GM23248 (cell line): ENCODE measurements at places on chromosomes 4 and X.

DNA sequence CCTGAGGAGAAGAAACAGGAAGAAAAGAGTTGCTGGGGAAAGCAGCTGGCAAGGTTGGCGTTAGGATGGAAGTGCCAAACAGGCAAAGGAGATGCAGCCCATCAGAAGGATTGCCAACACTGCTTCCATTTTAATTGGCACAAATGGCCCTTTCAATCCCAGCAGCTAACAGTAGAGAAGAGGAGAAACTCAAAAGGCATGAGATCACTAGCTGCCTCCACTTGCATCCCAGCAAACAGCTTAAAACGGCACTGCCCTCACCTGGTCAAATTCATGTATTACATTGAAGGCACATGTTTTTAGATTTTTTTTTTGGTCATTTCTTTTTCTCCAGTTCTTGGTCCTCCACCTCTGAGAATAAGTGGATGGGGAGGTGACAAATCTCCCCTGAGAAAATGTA, 14.9 kb upstream of the LOC101059915 start:
- peak; percentile 67 for DNase-seq

DNA sequence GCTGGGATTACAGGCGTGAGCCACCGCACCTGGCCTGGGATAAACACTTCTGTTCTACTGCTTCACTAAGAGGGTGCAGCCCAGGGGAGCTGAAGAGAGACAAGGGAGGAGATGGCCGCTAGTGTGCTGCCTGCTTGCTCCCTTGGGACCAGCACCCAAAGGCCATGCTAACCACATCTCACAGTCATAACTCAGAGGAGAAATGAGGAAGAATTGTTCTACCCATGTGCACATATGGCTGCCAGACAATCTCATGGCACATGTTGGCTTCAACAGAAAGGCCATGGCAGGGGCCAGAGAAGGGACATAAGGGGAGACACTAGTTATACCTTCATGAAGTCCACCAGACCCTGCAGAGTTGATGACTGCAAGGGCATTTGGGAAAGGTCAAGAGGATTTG, 22.4 kb downstream of the CLDN22 start:
- DNase-seq = no peak

GRCh38 chrX:45527834-45528233, 327.2 kb upstream of the DIPK2B start:
- DNase-seq = peak; percentile 59

DNA sequence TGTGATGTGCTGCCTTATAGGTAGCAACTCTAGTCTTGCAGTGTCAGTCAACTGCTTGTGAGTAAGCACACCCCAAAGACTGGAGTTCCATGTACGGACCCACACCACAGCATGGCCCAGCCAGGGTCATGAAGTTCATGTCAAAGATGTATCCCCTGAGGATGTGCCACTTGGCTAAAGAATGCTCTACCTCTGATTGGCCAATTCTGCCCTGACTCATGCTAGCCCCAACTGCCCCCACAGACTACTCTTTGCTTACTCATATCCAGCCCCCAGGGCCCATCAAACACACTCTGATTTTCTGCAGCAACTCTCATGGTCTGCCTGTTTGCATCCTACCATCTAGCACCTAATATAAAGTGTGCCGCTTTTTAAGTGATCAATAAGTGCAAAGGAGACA, 62.5 kb downstream of the CHRDL1 start:
- peak; percentile 41 for DNase-seq

GRCh38 chr4:72352711-72353110, 216.3 kb downstream of the ADAMTS3 start:
- DNase-seq = peak; percentile 13

GRCh38 chr4:14049946-14050345, 422.4 kb upstream of the BOD1L1 start:
- DNase-seq = no peak

- no peak for DNase-seq
Observed at GRCh38 chrX:151938172-151938571, 25.5 kb downstream of the MAGEA4 start.

- no peak for DNase-seq
Observed at GRCh38 chr4:138414202-138414601, 172.1 kb upstream of the SLC7A11 start.

- no peak for DNase-seq
Observed at GRCh38 chr4:174918058-174918457, at the start of gene ADAM29. Gene ADAM29 (plus strand): TSS chr4:174918358. CDS start chr4:174975526, 57,168 bp downstream.

GRCh38 chr4:8906668-8906970, 35.0 kb upstream of the HMX1 start:
- DNase-seq = no peak

GRCh38 chrX:41468647-41469323, 21.6 kb downstream of the NYX start:
- peak; percentile 20 for DNase-seq

GRCh38 chrX:30935985-30936384, 46.9 kb upstream of the TAB3 start:
- DNase-seq = peak; percentile 44

- peak; percentile 71 for DNase-seq
Observed at GRCh38 chr4:68271851-68272357, 26.4 kb upstream of the TMPRSS11B start.

GRCh38 chrX:131975851-131976250, 47.3 kb upstream of the STK26 start:
- no peak for DNase-seq

DNA sequence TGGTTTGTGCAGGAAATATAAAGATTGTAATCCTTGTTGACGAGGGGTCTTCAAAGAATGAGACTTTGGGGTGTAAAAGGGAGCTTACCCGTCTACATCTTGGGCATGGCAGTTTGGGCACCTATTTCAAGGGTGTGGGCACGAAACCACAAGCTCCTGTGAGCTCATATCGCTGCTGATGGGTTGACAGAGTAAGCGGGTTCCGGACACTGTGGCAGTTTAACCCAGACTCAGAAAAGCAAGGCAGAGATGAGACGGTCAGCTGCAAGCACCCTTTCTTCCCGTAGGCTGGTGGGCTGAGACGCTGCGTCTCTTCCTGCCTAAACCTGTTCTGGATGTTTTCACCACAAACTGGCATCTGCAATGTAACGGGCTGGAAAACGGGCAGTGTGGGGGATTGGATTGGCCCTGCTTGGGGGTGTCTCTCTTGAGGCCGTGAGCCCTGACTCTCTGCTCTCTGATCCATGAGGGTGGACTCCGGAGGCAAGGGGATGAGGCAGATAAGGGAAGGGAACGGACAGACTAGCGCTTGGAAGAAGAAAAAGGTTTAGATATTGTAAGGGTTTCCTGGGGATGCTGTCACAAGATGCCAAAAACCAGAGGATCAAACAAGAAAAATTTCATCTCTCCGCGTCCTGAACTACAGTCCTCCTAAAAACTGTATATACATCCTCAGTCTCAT, 237.5 kb downstream of the SHOX start:
- no peak for DNase-seq

- DNase-seq = no peak
Observed at GRCh38 chr4:146283758-146284651, 69.7 kb downstream of the REELD1 start.

DNA sequence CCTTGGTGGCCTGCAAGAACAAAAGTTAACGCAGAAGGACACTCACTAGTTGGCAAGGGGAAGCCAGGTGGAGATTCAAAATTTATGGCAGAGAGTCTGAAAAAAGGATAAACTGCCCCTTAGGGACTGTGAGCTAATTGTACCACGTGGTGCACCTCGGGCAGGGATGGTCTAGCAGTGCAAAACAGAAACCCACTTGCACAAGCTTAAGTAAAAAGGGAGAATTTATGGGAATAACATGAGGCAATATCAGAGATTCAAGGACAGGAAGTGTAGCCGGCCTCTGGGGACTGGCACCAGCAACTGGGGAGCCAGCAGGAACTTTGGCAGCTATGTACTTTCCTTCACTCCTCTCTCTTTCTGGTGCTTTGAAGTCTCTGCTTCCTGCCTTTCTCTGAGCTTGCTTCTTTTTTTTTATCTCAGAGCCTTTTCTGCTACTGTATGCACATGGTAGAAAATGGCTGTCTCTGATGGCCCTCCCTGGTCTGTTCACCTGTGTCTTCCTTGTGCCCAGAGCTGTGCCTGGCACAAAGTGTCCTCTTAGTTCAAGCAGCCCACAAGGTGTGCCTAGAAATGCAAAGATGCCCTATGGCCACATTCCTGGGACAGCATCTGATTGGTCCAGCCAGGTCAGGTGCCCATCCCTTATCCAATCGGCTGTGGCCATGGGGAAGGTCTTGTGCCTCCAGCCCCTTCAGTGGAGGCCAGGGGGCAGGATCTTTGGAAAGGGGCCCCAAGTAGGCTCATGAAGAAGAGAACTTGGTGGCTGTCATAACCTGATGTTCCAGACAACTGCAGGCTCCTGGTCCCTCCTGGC, 114.8 kb upstream of the ATP6AP2 start:
- no peak for DNase-seq

DNA sequence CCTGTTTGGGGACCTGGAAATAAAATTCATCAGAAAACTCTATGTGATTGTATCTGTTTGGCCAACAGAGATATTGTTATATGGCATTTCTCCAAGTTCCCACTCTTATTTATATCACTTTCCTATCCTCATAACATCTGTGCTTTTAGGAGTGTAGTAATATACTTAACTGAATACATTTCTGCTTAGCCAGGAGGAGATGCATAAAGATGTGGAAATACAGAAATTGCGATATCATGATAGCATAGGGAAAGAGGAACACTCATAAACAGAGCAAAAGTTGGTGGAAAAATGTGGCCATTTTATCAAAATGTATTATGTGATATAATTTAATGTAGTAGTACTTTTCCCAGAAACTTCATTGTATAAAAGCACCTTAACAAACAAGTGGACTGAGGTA, 46.1 kb upstream of the TSPAN7 start:
- no peak for DNase-seq

DNA sequence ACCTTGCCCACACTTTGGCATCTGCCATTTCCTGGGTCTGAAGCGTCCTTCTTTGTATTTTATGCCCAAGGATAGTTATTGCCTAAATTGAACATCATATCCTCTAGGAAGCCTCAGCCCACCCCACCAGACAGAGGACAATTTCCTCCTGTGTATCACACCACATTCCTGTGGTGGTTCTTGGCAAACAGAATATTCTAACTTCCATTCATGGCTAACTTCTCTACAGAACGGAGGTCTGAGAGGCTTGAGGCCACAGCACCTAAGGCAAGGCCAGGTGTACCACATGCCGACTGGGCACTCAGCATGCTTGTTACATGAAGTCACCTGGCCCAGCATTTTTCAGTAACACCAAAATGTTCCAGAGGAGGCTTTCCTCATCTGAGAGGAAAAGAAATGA, 42.4 kb downstream of the CD99L2 start:
- DNase-seq = peak; percentile 7

DNA sequence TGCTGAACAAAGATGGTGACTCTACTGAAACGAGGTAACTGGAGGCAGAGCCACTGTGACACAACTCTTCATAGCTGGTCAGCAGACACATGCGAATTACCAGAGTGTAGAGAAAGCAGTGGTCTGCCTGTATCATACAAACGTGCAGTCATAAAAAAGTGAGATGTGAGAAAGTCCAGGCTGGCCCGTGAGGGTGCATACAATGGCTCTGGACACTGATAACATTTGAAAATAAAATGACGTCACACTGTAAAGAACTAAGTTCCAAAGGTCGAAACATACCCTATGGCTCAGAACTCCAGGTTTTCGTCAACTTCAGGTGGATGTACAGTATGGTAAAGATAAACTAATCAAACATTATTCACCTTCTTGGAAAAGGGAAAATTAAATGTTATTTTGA, 95.7 kb downstream of the SHISA3 start:
- DNase-seq = no peak

- DNase-seq = no peak
Observed at GRCh38 chr4:100651499-100652175, 133.8 kb upstream of the EMCN start.

DNA sequence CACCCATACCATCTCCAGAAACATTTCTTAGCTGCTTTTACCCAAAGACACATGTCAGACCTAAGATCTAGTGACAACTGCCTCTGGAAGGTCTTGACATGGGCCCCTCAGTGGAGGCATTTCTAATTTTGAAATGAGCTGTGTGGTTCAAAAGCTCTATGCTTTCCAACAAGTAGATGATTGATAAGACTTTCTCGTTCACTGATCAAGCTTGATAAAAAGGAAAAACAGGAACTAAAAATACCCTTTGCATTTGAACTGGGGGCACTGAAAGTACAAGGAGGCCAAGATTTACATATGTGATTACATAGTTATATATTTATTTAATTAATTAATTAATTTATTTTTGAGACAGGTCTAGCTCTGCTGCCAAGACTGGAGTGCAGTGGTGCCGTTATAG, 61.3 kb upstream of the SCOC start:
- DNase-seq = no peak

- DNase-seq = no peak
Observed at GRCh38 chrX:1103360-1103759, 109.1 kb downstream of the CRLF2 start.
